ENCODE measurements at places on chromosomes 5 and 9. TPM values are rescaled to one million over a fixed set of nuclear protein-coding genes. Genes with fewer than 3 reads are reported as not detected.
A peak's percentile ranks its signal among the peaks of the same experiment; 100 is the strongest.

- no peaks in the 10 kb centered on the region for H3K36me3 ChIP-seq
- DNase-seq, result no peak
- H3K4me3 ChIP-seq, result no peak overlapping the region
- no peaks in the 10 kb centered on the region for H3K4me1 ChIP-seq
- H3K27ac ChIP-seq, result no peak overlapping the region
Measured at GRCh38 chr9:3857091-3857490, 331.3 kb upstream of the RFX3 start.

- no peak overlapping the region for H3K4me3 ChIP-seq
- no peak overlapping the region for H3K27ac ChIP-seq
- H3K36me3 ChIP-seq, result no peaks in the 10 kb centered on the region
- no peaks in the 10 kb centered on the region for H3K4me1 ChIP-seq
Measured at GRCh38 chr5:166532456-166533220, 1758.8 kb upstream of the WWC1 start.

The SNCB gene
- not detected for total RNA-seq

DNA sequence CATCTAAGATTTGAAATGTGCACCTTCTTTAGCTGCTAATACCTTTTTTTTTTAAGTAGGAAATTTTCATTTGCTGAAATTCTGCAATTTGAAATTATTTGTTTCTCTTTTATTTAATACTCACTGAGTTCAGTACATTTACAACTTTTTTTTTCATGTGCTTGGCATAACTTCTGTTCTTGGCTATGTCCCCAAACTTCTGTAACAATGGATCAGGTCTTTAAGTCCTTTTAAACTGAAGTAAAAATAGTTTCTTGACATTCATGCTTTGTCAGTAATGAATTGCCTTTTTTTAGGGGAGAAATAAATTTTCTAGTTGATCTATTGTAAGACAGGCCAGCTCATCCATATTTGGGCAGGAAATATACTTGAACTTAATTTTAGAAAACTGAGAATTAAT lies 41.5 kb downstream of the EDIL3 start:
- DNase-seq, result no peak
- H3K27me3 ChIP-seq, result no peaks in the 10 kb centered on the region
- H3K27ac ChIP-seq, result no peak overlapping the region
- H3K4me3 ChIP-seq, result no peak overlapping the region
- H3K36me3 ChIP-seq, result no peaks in the 10 kb centered on the region
- no peaks in the 10 kb centered on the region for H3K4me1 ChIP-seq

DNA sequence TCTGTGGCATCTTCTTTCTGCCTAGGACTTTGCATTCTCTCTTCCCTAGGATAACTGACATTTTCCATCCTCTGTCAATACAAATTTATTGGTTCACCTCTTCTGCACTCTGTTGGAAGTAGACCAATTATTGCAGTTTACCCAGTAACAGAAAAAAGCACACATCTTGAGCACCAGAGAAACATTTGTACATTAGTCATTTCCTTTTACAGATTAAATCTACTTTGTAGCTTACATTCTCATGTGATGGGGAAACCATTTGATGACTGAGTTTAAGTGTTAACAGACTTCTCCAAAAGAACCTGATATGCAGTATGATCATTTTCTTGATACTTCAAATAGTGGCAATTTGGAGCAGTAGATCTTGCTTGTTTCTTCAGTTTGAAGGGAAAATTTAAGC lies 1098.8 kb downstream of the DTWD2 start:
- H3K4me1 ChIP-seq, result peaks cover 7% of the 10 kb centered on the region
- H3K27me3 ChIP-seq, result no peaks in the 10 kb centered on the region
- H3K27ac ChIP-seq, result no peak overlapping the region
- DNase-seq, result no peak

The MEIKIN gene
- total RNA-seq, result not detected

DNA sequence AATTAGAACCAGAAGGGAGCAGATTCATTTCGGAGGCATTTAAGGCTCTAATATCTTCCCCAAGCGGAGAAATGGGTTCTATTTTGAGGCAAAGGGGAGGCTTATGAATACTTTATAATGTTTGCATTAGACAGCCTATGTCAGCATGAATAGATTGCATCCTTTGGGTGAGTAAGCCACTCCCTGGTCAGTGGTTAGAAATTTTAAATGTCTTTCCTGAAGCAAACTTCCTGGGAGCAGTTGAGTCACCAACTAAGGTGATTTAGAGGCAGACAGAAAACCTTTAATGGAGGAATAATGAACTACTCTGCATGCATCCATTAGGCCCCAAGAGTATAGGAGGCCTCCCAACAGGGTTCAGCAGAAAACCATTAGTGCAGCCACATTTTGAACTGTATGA lies 204.9 kb downstream of the ELAVL2 start:
- H3K27me3 ChIP-seq, result no peaks in the 10 kb centered on the region
- H3K36me3 ChIP-seq, result no peaks in the 10 kb centered on the region
- no peak overlapping the region for H3K4me3 ChIP-seq
- DNase-seq, result no peak

GRCh38 chr5:65034813-65035209 lies 266.1 kb downstream of the CWC27 start:
- H3K4me1 ChIP-seq, result no peaks in the 10 kb centered on the region
- peak overlapping the region; percentile 89 for H3K27ac ChIP-seq
- H3K27me3 ChIP-seq, result no peaks in the 10 kb centered on the region
- H3K36me3 ChIP-seq, result no peaks in the 10 kb centered on the region

GRCh38 chr5:135887447-135887864 lies 8.2 kb downstream of the IL9 start:
- H3K4me1 ChIP-seq, result no peaks in the 10 kb centered on the region
- no peak overlapping the region for H3K4me3 ChIP-seq

The SPARC gene
- 567 TPM for total RNA-seq

DNA sequence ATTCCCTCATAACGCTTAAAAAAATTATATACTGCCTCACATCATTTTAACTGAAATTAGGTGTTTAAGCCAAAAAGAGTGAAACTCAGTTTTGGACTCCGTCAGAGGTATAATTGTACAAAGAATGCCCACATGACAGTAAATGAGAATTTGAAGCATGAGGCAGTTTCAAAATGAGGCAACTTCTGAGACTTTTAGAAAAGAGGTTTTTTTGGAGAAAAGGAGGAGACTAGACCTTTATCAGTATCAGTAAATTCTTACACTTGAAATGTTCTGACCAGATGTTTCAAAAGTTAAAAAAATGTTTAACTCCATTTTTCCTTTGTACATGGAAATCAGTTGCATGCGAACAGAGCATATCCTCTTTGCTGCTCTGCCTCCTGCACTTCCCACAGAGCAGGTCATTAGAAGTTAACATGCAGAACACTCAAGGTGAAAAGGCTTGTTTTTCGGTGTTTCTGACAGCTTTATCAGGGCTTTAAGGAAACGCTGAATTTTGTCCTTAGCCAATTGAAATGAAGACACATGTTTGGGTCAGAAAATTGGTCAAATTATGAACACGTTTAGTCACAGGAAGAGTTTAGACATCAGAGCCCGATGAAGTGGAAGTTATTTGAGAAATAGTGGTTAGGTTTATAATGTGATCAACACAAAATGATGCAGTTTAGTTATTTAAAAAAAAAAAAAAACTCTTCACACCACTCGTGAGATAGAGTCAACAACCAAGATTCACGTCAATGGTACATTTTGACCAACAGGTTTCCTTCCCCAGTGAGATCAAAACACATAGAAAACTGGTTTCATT lies 59.5 kb downstream of the PIK3R1 start:
- H3K4me3 ChIP-seq, result no peak overlapping the region
- DNase-seq, result no peak
- no peaks in the 10 kb centered on the region for H3K27me3 ChIP-seq
- H3K36me3 ChIP-seq, result peaks cover 58% of the 10 kb centered on the region

GRCh38 chr9:107700847-107701246 lies 211.3 kb upstream of the KLF4 start:
- peaks cover 12% of the 10 kb centered on the region for H3K4me1 ChIP-seq
- H3K27me3 ChIP-seq, result no peaks in the 10 kb centered on the region
- no peak overlapping the region for H3K4me3 ChIP-seq
- no peaks in the 10 kb centered on the region for H3K36me3 ChIP-seq

The ABHD17B gene
- total RNA-seq, result 13.0 TPM

DNA sequence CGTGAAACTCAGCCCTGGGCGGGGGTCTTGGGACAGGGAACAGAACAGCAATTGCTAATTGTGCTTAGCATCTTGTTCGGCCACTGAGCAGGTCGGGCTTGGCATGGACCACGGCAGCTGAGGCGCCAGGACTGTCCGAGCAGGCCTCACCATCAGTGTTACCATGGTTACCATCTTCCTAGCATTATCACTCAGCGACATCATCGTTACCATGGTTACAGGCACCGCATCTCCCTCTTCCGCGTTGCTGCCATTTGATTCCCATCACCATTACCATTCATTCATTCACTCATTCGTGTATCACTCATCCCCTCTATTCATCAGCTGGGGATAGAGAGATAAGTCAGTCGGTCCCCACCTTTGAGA lies 81.0 kb upstream of the ZBTB43 start:
- H3K27ac ChIP-seq, result no peak overlapping the region
- no peaks in the 10 kb centered on the region for H3K4me1 ChIP-seq
- no peak for DNase-seq
- H3K27me3 ChIP-seq, result no peaks in the 10 kb centered on the region

The GARNL3 gene
- total RNA-seq, result 17.7 TPM

The NME5 gene
- 1.0 TPM for total RNA-seq

DNA sequence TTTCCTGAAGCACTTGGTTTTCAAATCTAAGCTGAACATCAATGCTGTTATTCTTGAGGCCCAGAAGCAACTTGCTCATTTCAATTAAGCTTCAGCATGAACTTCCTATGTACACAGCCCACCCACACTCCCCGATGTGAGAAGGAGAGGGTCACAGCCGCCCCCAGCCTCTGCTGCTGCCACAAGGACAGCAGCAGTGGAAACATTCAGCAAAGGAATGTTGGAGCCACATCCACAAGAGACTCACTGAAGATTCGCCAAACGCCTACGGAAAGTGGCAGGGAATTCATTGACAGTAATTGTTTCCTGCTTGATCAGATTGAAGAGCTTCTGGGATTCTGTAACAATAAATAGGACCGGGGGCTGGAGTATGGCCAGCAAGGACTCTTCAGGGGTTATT lies 2.9 kb downstream of the TGFBI start:
- H3K27me3 ChIP-seq, result no peaks in the 10 kb centered on the region
- DNase-seq, result no peak
- no peaks in the 10 kb centered on the region for H3K4me1 ChIP-seq
- no peak overlapping the region for H3K4me3 ChIP-seq
- peaks cover 6% of the 10 kb centered on the region for H3K36me3 ChIP-seq

DNA sequence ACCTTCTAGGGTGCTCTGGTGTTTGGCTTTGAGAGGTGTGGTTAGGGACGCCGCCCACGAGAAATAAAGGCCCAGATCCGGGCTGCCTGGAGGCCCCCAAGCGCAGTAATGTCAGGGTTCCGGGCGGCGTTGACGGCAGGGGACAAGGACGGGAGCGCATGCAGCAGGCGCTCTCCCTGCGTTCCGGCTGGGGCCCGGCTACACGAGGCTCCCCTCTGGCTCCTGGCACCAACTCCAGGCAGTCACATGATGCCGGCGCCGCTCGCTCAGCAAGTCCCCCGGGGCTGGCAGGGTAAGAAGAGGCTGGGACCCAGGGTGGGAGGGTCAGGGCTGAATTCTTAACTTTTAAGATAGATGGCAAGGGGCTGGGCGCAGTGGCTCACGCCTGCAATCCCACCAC lies 28.1 kb downstream of the UBTD2 start:
- peaks cover 12% of the 10 kb centered on the region for H3K36me3 ChIP-seq
- no peak overlapping the region for H3K4me3 ChIP-seq
- no peak overlapping the region for H3K27ac ChIP-seq
- no peaks in the 10 kb centered on the region for H3K27me3 ChIP-seq
- no peak for DNase-seq

DNA sequence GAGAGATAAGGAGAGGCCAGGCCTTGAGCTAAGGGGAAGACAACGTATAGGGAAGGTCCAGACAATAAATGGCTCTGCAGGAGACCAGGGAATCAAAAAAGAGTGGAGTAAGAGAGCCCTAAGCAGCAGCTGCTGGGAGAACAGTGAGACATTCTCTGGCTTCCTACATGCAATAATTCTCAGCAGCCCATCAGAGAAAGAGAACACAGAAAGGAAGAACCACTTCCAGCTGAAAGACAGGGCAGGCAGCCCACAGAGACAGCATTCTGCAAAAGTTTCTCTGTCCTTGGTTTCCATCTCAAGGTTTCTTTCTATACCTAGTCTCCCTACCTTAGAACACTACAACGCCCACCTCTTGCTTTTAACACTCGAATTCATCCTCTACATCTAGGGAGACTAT lies 189.9 kb downstream of the DEPDC1B start:
- H3K36me3 ChIP-seq, result no peaks in the 10 kb centered on the region
- H3K27me3 ChIP-seq, result no peaks in the 10 kb centered on the region
- no peak overlapping the region for H3K27ac ChIP-seq
- H3K4me1 ChIP-seq, result no peaks in the 10 kb centered on the region
- no peak for DNase-seq

DNA sequence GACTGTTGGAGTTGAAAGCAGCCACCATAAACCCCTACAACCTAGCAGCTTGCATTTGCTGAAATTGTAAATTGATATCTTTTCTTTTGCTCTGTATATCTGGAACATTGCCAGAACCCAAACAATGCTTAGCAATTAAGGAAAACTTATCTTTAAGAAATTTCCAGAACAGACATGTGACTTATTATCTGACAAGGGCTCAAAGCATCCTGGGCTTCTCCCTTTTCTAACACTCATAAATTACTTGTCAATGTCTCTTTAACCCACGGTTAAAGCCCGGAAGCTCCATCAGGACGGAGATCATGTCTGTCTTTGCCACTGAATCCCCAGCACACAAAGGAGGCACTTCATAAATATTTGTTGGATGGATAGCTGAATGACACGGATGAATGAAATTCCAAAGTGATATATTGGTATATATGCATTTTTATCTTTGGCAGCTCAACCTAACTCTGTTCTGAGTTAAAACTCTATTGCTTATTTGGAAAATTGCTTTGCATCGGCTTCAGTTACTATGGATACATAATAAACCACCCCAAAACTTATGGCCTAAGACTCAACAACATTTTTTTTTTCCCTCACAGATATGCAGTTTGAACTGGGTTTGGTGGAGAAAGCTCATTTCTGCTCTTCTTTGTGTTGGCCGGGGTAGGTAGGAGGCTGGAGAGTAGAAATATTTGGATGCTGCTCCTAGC lies 103.1 kb upstream of the CLINT1 start:
- no peaks in the 10 kb centered on the region for H3K4me1 ChIP-seq
- H3K27me3 ChIP-seq, result no peaks in the 10 kb centered on the region
- DNase-seq, result no peak
- no peak overlapping the region for H3K4me3 ChIP-seq
- no peak overlapping the region for H3K27ac ChIP-seq

DNA sequence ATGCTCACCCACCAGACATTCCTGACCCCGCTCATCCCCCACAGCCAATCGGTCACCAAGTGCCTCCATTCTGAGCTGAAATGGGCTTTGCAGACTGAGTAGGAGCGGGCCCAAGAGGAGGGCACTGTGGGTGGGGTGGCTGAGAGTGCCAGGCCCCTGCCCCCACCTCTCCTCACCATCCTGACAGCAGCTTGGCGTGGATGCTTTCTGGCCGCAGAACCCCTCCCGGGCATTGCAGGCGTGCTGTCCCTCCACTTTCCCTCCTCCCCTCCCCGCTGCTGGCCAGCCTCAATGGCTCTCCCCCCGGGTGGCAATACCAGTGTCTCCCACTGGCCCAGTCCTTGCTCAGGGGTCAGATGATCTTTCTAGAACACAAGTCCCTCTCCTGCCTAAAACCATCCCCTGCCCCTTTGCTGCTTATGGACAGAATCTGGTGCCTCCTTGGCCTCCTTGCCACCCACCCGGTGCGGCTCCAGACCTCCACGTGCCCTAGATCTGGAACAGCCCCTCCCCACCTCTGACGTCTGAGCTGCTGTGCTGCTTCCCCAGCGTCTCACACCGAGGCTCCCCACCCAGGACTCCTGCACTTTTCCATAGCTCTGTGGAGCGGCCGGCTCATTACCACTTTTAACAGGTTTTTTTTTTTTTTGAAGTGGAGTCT lies 6.1 kb downstream of the FLT4 start:
- DNase-seq, result no peak
- no peaks in the 10 kb centered on the region for H3K27me3 ChIP-seq
- no peak overlapping the region for H3K27ac ChIP-seq
- H3K4me3 ChIP-seq, result no peak overlapping the region

The CMYA5 gene
- total RNA-seq, result 1,199 TPM

Measured in right atrium auricular region (tissue), 2 donors.